ENCODE measurements at places on chromosomes 11 and 22.

- peak; percentile 52 for DNase-seq
Observed at GRCh38 chr11:81874635-81875034, 859.0 kb downstream of the FAM181B start.

DNA sequence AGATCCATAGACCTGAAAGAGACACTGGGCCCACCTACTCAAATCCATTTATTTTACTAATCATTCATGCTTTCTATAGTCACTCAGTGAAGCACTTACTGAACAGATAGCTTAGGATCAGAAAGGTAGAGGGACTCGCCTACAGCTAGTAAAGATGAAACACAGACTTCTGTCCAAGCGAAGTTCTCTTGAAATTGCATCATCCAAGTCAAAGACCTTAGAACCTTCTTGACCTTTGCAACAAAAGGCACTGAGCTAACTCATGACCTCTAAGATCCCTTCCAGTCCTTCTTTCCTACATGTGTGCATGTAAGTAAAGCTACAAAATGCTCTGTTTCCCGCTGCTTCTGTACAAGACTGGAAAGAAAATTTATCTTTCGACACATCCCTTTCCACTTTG lies 377.6 kb downstream of the LARGE1 start:
- DNase-seq = no peak

- no peak for DNase-seq
Observed at GRCh38 chr11:113426686-113427085, 39.1 kb downstream of the ANKK1 start.

GRCh38 chr11:28137832-28138231 lies 29.6 kb downstream of the METTL15 start:
- DNase-seq = peak; percentile 27

- DNase-seq = peak; percentile 76
Observed at GRCh38 chr11:665704-666281, 28.7 kb downstream of the DRD4 start.

- no peak for DNase-seq
Observed at GRCh38 chr11:74755395-74755995, 6.8 kb downstream of the RNF169 start.

DNA sequence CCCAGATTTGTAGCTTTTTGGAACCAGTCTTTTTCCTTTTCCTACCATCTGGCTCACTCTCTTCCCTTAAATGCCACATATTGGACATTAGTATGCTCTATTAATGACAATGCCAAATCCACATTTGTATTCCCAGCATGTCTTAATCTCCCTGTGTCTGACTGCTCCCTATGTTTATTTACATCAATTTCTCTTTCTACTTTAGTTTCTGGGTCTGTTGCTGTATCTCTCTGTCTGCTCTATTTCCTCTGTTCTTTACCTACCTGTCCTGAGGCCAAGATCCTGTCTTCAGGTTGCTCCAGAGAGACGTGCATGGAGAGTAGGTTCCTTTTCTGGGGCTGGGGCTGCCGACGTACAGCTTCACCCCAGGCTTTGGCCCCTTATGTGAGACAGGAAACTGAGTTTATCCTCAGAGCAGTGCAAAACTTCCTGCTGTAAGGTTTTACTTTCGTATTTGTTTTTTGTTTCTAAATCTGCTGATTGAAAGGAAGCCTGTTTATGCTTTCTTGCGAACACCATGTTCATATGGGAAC lies 25.6 kb downstream of the OR2AG2 start:
- peak; percentile 42 for DNase-seq

- DNase-seq = no peak
Observed at GRCh38 chr11:65280646-65281045, 18.9 kb downstream of the POLA2 start.

DNA sequence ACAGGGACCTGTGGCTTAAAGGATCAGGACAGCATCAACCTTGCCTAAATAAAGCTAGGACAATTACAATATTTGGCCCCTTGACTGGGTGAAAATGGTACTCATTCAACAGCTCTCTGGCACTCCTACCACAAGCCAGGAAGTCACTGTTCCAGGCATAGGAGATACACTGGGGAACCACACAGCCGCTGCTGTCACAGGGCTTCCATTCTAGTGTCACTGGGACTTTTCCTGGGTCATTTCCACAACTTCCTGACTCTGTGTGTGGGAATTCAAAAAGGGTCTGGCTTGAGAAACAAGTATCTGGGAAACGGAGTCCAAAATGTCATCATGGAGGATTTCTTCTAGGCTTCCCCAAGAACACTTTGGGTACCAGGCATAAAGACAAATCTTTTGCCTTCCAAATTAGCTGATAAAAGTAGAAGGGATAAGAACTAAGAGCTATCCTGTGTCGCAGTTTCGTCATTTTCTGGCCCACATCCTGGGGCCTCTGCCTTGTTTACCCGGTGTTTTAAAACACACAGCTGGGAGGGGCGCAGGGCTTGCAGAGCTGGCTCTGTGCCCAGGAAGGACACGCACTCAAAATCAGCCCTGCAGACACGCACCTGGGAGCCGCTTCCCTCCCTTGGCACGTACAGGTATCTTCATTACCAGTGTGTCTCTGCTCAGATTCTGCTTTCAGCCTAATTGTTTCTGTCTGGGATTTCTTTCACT lies 38.0 kb downstream of the TMEM45B start:
- peak; percentile 17 for DNase-seq

- DNase-seq = no peak
Observed at GRCh38 chr11:88344869-88345268, 7.3 kb upstream of the CTSC start.

DNA sequence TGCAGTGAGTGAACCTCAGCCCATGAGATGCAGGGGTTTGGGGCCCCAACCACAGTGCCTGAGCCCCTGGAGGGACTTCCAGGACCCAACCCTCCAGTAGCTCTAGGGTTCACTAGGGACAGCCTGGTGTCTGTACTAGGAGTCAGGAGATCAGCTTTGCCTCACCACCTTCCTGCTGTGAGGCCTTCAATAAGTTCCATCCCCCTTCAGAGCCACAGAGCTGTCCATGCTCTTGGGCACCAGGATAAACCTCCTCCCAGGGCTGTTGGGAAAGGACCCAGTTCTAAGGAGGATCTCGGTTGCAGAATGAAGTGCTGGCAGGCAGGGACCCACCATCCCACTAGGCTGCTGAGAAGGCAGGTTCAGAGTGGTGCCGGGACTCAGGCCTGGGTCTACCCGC lies 9.7 kb downstream of the ARHGEF17 start:
- no peak for DNase-seq

DNA sequence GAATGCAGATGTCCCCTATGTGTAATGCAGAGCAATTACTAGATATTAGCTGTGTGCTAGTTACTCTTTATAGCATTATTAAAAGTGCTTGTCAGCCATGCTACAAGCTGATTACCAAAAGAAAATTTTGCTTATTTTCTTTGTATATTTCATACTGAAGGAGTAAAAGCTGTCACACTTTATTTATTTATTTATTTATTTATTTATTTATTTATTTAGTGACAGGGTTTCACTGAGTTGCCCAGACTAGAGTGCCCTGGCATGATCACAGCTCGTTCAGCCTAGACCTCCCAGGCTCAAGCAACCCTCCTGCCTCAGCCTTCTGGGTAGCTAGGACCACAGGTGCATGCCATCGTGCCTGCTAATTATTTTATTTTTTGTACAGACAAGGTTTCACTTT lies 4.3 kb upstream of the MTNR1B start:
- DNase-seq = no peak

- DNase-seq = no peak
Observed at GRCh38 chr22:39362271-39362670, 12.5 kb downstream of the SYNGR1 start.

DNA sequence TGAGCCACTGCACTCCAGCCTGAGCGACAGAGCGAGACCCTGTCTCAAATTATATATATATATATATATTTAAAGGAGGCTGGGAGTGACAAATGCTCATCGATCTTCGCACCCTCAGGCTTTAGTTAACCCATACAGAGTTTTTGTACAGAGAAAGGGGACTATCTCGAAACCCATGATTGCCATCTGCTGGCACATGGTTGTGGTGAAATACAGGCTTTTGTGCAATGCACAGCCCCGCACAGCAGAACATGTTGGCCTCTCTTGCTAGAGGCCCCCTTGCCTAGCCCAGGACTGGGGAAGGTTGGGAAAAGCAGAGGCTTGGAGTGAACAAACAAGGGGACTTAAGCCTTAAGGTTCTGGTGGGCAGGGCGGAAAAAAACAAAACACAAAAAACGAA lies 3.6 kb downstream of the MYBPC3 start:
- peak; percentile 84 for DNase-seq

- peak; percentile 29 for DNase-seq
Observed at GRCh38 chr11:2860636-2861035, 24.9 kb downstream of the CDKN1C start.

GRCh38 chr22:38715176-38715764 lies 9.5 kb downstream of the GTPBP1 start:
- DNase-seq = no peak

DNA sequence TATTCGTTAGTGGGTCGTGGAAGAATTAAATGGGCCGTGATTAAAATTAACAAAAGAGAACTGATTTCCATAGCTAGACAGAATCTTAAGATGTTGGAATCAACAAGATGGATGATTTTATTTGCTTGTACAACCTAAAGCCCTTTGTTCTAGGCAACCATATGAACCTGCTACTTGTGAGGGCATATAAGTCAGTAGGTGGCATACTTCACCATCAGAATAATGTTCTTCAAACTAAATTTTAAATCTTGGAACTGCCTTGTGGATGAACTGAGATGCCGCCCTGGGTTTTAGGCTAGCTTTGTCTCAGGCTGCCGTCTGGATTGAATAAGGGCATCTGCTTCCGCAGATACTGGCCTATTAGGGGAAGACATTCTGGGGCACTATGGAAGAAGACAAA lies 40.9 kb downstream of the CSRP3 start:
- DNase-seq = peak; percentile 65

GRCh38 chr11:77039491-77040400 lies 5.5 kb downstream of the B3GNT6 start:
- peak; percentile 74 for DNase-seq

GRCh38 chr11:33263549-33263948 lies 6.4 kb downstream of the HIPK3 start:
- DNase-seq = peak; percentile 64

- DNase-seq = no peak
Observed at GRCh38 chr11:59336176-59336575, 22.5 kb upstream of the OR5AN1 start.

GRCh38 chr22:45450921-45451651 lies 37.6 kb downstream of the RIBC2 start:
- DNase-seq = no peak

- DNase-seq = peak; percentile 45
Observed at GRCh38 chr11:35142481-35143075, 3.6 kb downstream of the CD44 start.

DNA sequence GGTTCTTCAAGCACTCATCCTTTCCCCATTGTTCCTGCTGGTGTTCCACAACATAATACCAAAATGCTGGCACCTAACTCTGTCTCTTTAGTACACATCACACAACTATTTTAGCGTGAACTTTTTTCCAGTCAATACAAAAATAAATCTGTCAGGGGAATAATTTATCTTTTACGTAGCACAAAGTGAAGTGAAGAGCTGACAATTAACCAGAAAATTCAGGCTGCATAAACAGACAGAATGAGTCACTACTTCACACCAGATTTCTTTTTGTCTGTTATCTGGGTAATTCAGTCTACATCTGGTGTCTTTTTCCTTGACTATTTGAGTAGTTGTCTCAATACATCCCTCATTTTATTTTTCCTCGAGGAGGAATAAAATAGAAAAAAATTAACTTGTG lies 7.9 kb upstream of the ETS1 start:
- DNase-seq = peak; percentile 49

- no peak for DNase-seq
Observed at GRCh38 chr11:85269109-85269508, 358.0 kb downstream of the DLG2 start.

GRCh38 chr22:47807506-47807905 lies 1045.1 kb downstream of the TBC1D22A start:
- no peak for DNase-seq

DNA sequence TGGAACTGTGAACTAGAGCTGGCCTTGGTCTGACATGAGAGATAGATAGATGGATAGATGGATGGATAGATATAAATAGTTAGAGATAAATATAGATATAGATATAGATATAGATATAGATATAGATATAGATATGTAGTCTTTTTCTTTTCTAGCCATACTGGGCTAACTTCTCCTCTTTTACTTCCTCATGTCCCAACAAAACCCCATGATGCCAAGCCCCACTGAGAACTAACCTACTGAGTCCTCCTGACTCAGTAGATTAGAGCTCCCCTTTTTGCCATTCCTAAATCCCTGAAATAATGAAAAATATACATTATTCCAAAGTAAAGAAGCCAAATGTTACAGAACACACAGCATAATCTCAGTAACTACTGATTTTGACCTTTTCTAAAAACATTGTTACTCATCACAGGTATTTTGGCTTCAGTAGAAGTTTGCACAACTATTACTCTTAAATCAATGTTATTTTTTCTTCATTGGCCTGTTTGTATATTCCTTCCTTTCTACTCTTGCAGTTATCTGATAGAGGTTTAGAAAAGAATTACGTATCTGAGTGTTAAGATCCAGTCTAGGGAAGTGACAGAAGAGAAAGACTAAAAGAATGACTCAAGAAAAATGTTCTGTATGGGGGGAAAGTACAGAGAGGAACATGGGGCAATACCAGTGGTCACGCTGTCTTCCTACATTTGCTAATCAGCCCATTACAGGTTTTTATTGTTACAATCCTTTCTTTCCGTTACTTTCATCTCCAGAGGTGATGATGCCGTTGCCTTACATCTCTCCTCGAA lies 6.0 kb upstream of the OR10D3 start:
- peak; percentile 68 for DNase-seq

GRCh38 chr22:33451866-33452469 lies 393.8 kb upstream of the SYN3 start:
- DNase-seq = no peak

DNA sequence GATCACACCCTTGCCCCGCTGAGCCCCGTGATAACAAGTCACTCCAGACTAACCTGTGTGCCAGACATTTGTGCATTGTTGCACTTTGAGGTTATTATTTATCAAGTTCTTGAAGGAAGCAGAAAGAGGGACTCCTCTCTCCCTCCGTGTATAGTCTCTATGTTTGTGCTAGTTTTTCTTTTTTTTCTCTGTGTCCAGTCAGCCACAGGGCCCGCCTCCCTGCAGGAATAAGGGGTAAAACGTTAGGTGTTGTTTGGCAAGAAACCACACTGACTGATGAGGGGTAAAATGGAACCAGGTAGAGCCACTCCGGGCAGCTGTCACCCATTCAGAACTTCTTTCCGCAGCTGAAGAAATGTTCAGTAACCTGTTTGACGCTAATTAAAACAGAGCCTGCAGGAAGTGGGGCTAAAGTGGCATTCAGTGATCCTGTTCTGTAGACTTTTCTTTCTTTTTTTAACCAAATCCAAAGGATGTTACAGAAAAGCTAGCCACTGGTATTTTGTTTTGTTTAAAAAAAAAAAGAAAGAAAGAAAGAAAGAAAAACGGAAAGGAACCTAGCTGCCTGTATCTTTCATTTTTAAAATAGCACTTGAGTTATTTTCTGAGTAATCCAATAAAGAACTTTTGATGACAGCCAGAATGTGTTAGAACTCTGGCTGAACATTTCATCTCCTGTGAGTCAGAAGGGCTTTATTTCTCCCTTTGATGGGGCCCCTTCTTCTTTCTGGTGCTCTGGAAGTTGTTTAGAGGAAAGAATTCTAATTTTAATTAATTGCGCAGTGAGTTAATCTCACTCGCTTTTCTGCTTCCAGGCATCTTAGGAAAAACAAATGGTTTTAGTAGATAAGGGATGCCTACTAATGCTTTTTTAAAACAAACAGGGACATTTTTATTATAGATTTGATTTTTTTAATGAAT lies 58.2 kb downstream of the COMMD9 start:
- DNase-seq = peak; percentile 23

Measured in hematopoietic multipotent progenitor cell treated with erythropoietin and hydrocortisone succinate and interleukin-3 and kit ligand, for 4 days (in vitro differentiated cells).